ENCODE measurements at places on chromosomes 13 and 19.

GRCh38 chr19:19659646-19660245, 3.7 kb downstream of the ATP13A1 start:
- DNase-seq: no peak

- no peak for DNase-seq
These were observed 14.8 kb downstream of the ARL11 start for GRCh38 chr13:49643035-49643646.

- no peak for DNase-seq
These were observed 11.0 kb downstream of the STK24 start for GRCh38 chr13:98565726-98566565.

DNA sequence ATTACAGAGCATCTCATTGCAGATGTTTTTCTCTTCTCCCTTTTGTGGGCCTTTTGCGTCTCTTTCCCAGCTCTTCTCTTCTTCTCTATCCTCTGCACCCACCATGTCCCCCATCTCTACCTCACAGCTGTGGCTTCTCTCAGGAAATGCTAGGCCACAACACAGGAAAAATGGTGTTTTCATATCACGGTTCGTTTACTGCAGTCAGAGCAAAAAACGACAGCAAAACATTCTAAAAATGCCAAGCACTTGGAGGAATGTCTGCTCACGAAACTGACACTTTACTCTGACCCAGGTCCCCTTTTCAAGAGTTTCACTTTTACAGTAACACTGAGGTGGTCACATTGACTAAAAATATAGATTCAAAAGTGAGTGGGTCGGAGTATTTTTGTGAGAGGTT, 152.2 kb downstream of the DCT start:
- DNase-seq: no peak

- no peak for DNase-seq
These were observed 179.7 kb downstream of the STK24 start for GRCh38 chr13:98397221-98397620.

DNA sequence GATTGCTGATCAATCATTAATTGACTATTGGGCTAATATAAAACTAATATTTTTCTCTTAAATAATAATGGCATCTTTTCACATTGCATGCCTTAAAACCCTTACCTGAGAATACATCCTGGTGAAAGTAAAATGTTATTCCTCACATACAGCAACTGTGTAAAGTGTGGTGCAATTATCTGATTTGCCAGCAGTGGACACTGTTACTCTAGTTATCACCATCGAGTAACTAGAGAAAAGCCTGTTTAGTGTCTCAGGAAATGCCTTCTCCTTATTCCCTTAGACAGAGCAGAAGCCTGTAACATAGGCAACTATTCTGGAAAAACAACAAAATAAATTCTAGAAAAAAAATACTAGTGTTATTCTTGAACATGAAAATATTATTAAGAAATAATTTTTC, 459.8 kb downstream of the FGF14 start:
- DNase-seq: peak; percentile 72

DNA sequence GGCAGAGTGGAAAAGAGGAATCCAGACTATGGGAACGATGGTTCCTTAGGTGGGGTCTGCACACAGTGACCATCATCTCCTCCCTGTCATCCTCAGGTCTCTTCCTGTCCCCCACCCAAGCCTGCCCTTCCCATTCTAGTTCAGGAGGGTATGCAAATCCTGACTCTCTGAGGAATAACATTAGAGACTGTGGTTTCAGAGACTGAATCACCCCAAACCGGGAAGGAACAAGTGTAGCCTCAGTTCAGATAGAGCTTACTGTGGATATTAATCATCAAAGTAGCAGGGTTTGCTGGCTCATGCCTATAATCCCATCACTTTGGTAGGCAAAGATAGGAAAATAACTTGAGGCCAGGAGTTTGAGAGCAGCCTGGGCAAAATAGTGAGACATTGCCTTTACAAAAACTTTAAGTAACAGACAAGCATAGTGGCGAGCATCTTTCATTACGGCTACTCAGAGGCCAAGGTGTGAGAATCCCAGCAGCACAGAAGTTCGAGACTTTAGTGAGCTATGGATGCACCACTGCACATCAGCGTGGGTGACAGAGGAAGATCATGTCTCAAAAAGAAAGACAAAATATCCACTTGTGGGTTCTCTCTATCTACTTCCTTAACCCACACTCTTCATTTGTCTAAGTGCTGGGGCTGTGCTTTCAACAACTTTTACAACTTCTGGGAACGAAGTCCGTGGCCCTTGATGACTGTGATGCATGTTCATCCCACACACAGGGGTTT, 19.3 kb upstream of the LGALS13 start:
- DNase-seq: no peak

DNA sequence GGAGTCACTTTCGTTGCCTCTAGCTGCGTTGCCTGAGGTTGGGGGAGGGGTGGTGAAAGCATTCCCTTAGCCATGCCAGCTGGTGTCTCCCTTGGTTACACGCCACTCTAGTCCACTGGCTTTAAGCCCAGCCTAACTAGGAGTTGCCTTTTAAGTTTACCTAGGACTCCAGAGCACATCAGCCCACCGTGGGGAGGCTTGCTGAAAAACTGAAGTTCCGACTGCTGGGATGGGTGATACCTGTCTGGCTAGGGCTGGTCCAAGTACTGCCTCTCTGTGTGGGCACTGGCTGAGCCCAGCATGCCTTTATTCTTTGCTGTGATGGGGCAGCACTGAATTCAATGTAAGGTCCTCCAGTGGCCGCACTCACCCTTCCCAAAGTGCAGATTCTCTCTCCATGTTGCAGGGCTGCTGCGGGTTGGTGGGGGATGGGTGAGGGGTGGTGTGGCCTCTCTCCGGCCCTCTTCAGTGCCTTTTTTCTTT, 11.8 kb upstream of the CEACAM1 start:
- DNase-seq: no peak

DNA sequence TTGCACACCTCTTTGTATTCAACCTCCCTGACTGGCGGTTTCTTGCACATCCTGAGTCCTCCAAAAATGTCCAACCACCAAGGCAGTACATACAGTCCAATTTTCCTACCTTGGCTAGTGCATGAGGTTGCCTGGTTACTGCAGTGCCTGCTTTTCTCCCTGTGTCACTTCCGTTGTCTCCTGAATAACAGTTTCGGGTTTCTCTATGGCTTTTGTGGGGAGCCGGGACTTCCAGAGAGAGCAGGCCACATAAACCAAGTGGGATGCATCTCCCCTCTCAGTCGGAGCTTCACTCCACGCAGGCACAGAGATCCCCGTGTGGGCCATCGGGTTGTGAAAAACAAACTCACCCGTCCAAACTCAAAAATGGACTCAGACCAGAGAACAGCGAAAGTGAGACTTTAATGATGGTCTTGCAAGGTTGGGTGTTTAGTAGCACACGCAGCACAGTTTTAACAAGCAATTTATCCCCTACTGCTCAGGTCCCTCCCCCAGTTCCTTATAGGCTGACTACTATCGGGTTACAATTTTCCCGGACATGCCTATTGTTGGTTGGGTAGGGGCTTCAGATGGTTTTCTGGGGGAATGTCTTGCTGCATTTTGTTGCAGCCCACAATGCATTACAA, 173.1 kb downstream of the POU4F1 start:
- no peak for DNase-seq

GRCh38 chr13:21216332-21216731, 39.9 kb downstream of the MRPL57 start:
- DNase-seq: no peak

DNA sequence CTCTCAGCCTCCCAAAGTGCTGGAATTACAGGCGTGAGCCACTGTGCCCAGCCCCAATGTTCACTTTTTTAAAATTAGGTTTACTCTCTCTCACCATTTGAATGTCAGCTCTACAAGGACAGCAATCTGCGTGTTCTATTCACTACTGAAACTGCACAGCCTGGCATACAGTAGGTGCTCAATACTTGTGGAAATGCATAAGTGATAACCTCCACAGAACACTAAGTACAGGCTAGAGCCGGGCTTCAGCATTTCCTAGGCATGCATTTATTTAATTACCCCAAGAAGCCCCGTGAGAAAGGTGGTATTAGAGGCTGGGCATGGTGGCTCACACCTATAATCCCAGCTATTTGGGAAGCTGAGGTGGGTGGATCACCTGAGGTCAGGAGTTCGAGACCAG, 33.1 kb upstream of the TNFAIP8L1 start:
- DNase-seq: no peak

DNA sequence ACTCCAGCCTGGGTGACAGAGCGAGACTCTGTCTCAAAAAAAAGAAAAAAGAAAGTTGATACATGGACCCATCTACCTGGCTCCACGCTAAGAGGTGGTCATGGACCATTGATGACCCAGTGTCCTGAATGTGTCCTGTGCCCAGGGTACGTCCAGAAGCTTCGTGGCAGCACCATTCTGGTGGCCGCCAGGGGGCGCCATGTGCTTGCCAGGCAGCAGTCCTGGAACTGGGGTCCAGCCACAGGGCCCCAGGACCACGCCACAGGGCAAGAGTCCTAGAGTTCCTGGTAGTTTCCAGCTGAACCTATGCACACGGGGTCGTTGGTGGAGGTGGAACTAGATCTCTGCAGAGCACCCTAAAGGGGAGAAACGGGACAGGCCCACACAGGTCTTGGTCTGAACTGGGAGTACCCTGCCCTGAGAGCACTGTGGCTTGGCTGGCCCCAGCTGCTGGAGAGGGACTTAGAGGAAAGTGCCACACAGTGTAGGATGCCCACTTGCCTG, 19.9 kb upstream of the FBXO27 start:
- DNase-seq: no peak

DNA sequence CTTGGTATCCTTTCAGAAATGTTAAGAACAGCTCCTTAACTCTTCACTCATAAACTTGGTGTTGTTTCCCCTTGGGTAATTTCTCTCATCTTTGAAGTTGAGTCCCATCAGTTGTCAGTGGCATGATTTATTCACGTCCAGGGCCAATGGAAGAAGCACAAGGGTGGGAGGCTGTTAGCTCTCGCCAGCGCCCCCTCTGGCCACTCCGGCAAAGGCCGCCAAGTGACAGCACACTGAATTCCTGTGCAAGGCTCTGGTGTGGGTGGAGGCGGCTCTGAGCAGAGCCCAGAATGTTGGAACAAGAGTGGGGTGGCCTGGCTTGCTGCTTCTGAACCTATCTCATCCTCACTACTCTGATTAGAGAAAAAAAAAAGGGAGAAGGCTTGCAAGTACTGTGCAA, 13.1 kb upstream of the MEDAG start:
- DNase-seq: no peak

GRCh38 chr19:54470276-54470887, 2.7 kb downstream of the CDC42EP5 start:
- DNase-seq: no peak

- DNase-seq: no peak
These were observed 112.8 kb downstream of the DLEU7 start for GRCh38 chr13:50730496-50731351.

DNA sequence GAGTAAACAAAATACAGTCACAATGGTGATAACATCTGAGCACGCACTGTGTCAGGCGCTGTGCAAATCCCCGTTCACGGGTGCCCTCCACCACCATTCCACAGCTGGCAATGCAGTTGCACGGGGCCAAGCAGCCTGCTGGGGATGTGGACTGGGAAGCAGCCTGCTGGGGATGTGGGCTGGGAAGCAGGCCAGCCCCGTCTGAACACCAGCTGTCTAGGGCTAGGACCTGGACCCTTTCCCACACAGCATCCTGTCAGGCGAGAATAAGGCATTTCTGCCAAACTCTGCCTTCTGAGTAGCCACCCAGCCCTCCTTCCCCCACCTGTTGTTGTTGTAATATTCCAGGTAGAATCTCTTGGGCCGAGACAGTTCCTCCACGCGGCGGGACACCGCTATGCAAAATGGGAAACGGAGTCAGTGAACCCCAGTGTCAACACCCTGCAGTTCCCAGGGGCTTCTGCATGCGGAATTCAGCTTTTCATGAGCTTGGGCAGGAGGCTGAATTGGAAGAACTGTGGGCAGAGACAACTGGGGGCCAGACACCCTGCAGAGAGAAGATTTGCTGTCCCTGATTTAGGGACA, 27.8 kb upstream of the MIER2 start:
- DNase-seq: no peak
